ENCODE measurements at places on chromosomes 4 and X.

DNA sequence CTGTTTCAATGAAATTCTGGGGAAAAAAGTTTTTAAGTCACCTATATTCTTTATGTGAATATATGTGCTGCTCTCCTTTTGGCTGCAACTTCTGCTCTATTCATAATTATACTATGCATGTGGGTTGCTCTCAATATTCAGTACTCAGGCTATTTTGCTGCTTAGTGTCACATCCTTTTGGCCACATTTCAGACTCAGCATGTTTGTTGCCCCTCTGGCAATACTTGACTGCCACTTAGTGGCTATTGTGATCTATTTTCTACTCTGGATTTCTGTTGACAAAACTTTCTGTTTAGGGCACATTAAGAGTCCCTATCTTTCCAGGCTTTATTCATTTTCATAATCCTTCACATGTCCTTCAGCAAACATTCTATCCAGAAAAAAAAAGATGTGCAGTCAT is 15.8 kb upstream of the CT45A1 start:
- no peak for DNase-seq

- no peak for DNase-seq
Observed at GRCh38 chrX:120727911-120728310, 98.1 kb upstream of the C1GALT1C1 start.

GRCh38 chrX:108420481-108420880 is 17.7 kb downstream of the COL4A6 start:
- no peak for DNase-seq

DNA sequence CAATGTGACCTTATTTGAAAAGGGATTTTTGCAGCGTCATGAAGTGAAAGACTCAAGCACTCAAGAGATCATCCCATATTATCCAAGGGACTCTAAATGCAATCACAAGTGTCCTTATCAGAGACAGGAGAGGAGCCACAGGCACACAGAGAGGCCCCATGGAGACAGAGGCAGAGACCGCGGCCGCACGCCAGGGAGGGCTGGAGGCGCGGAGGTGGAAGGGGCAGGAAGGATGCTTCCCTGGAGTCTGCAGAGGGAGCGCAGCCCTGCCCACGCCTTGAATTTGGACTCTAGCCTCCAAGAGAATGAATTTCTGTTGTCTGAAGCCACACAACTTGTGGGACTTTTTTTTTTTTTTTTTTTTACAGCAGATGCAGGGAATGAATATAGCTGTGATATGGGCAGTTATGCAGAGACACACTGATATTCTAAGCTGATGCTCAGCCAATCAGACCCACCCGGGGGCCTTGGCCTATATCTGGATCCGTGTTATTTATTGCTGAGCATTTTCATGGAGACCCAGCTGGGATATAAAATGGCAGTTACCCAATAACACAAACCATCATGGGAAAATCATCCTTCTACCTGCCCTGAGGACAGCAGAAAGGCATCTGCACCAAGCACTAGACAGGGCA is 244.8 kb upstream of the PSAPL1 start:
- no peak for DNase-seq

DNA sequence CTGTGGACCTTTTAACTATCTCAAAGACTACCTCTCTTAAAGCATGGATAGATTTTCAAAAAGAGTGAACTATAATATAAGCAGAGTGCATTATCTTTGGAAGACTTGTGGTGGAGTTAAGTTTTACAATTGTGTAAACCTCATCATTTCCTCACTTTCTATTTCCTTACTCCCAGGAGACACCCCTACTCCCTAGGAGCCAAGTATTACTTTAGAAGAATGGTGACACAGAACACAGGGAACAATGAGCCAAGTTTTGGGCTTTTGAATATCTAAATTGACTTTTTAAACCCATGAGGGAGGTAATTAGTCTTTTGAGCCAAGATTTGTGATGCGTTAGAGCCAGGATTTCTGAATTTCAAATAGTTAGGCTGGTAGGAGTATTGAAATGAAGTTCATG is 78.9 kb upstream of the UNC5C start:
- no peak for DNase-seq

GRCh38 chr4:151614561-151614960 is 146.2 kb downstream of the GATB start:
- DNase-seq, result no peak

DNA sequence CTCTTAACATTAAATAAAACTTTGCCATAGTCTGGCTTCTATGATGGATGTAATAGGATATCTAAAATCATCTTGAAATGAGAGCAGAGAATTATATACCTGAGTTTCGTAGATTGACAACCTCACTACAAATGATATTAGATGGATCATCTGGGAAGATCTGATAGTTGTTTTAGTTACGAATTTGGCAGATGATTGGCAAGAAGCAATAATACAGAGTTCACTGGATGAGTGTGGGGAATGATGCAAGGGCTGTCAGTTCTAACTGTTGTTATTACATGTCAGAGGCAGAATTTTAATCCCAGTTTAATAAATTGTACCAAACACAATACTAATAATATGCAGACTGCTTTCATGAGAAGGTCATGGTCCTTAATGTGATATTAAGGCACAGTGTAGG is 585.2 kb downstream of the TRAM1L1 start:
- no peak for DNase-seq

DNA sequence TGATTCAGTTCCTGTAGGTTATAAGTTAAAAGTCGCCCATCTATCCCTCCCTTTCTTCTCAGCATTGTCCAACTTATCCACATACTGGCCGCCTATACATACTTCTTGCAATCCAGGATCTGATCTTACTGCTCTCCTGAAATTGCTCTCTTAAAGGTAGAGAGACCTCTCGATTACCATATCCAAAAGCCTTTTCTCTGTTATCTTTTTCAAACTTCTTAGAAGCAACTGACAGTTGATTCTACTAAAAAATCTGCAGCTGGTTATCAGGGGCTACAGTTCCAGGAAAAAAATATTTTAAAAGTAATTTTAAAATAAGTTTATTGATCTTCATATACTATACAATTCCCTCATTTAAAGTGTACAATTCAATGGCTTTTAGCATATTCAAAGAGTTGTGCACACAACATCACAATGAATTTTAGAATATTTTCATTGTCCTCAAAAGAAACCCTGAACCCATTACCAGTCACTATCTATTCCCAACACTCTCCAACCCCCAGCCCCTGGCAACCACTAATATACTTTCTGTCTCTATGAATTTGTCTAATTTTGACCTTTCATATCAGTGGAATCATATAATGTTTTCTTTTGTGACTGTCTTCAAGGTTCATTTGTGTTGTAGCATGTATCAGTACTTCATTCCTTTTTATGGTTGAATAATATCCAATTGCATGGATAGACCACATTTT is 102.0 kb downstream of the HDAC8 start:
- no peak for DNase-seq

DNA sequence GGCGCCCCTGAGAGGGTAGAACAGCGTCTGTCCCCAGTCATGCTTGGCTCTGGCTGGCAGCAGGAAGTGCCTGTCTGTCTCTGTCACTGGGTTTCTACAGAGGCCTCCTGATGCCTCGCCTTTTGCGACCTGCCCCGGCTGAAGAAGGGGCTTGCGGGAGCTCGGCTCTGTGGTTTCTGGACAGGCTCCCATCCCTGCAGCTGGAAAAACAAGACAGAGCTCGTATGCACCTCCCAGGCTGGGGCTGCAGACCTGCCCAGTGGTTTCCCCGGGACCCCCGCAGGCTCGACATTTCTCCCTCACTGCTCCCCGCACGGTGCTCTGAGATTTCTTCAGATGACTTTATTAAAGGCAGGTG is 57.0 kb upstream of the SORCS2 start:
- DNase-seq, result no peak

DNA sequence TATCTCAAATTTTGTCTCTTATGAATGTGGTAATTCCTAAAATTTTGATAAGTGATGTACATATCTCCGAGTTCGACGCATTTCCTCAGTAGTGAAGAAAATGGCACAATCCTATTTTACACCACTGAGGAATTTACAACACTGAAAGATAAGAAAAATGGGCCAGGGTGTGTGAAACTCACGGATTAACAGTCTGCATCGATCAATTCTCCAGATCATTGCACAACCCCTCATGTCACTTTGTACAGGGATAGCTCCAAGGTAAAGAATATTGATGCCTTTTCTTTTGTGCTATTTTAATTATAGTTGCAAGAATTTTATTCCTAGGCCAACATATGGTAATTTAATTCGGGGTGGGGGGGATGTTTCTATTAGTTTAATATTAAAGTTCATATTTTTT is 268.7 kb upstream of the VCX3A start:
- DNase-seq, result no peak

GRCh38 chr4:57195622-57196021 is 85.4 kb upstream of the IGFBP7 start:
- DNase-seq, result no peak

DNA sequence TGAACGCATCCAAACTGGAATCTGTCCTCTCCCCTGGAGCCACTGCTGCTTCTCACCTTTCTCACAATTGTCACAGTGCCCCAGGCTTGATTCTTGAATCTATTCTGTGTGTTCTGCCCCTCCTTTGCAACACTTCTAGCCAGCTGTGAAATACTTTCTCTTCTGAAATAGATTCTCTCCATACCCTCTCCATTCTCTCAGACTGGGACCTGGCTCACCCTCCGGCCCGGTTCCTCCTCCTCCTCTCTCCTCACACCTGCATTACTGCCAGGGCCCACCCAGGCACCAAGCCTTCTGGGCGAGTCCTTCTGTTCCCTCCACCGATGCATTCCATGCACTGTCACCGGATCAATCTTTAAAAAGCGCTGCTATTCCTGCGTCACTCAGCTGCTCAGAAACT is 336.1 kb downstream of the UNC5C start:
- DNase-seq, result no peak

DNA sequence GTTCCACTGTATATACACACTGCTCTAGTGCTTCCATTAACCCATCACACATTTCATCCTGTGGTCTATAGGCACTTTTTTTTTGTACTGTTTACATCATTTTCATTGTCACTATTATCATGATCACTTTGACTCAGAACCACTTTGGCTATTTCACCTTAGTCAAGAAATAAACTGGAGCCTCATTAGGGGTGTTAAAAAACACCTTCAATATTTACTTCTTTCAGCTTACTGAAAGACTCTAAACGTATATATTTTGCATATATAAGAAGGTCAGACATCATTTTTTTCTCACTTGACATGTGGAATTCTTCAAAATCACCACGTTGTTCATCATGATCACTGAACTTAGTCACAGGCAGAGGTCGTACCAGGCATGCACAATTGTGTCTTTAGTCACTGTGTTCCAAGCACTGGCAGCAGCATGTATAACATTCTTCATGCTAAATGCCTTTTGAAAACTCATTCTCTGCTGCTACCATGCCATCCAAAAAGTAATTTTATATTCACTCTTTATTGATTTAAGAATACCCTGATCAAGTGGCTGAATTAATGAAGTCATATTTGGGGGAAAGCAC is 229.2 kb upstream of the ARSJ start:
- DNase-seq, result no peak

DNA sequence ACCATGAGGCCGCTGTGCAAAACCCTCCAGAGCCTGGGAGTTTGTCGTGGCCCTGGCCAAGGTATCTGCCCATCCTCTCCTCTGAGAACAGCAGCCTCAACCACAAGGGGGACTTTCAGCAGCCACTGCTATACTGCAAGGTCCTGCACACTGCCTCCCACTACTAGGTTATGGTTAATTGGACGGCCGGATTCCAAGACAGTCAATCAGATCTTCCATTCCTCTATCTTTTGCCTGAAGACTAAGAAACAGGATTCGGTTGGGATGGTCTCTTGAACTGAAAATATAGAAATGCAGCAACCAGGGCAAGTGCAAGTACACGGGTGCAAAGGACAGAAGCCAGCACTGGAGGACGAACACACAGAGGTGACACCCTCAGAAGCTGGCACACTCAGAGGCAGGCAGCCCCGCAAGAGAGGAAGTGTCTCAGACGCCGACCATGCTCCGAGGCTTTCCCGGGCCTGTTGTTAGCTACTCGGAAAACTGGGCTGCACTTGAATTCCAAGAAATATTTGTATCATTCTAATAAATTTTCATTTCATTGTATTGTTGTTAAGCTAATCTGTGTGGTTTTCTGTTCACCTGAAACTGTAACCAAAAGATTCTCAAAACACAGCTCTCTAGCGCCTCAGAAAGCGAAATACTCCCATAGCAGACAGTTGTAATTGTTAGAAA is 63.3 kb downstream of the AFAP1 start:
- no peak for DNase-seq

DNA sequence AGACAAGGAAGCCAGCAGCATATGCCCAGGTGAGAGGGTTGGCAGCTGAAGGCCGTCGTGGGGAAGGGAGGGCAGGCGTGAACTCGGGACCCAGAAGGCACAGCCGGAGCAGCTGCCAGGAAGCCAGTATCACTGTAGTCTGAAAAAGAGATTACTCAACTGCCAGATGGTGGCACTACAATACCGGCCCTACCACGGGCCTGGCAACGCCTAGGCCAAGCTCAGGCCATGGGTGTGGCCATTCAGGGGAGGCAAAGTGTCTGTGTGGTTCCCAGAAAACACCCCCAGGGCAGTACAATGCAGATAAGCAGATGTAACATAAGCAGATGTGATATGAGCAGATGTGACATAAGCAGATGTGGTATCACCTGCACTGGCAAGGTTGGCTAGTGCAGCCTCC is 236.0 kb downstream of the AFAP1 start:
- no peak for DNase-seq

DNA sequence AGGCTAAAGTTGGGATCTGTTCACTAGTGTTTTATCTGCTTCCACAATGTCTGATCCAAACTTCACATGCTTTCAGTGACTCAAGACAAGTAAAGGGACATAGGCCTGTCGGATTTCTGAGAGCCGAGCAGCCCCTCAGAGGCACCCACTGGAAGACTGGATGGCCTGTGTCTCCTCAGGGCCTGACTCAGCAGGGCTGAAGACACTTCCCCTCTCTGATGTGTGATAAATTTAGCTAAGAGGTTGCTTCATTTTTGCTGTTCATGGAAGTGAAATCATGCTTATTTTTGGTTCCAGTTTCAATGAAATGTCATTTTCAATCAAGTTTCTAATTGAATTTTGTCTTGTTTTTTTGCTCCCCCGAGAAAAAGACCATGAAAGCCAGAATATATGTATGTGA is 93.7 kb downstream of the MXRA5 start:
- no peak for DNase-seq

DNA sequence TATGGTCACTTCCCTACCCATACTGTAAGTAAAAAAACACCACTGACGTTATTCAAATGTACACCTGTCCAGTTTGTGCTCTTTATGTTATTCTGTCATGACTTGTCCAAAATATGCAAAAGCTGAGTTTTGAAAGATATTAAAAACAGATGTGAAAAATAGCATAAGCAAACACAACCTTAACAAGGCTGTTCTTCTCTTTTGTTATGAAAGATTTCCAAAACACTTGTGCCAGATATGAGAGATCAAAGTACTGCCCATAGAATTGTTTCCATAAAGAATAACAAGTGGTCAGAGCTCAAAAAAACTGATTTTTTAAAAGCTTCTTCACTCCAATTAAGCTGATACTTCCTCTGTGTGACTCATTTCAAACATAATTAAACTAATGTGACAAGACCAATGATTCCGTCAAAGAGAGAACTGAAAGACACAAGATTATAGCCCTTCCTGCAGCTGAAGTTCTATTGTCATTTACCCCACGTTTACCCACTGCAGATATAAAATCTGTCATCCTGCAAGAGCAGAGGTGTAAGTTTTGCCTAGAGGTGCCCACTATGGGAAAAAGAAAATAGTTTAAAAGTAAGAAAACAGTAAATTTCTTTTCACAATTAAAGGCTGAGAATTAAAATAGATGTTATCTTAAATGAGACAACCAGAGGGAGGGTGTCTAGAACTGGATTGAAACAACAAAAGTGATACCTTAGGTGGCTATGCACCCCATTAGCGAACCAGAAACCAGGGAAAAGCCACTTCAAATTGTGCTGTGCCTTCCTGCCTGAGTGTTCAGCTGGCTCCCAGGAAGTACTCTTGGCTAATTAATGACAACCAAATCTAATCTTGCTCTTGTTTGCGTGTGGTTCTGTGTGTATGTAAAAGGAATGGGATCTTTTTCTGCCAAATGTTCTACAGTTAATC is 30.1 kb downstream of the RASSF6 start:
- no peak for DNase-seq
